ENCODE measurements at places on chromosomes 16 and 17.
A peak's percentile ranks its signal among the peaks of the same experiment; 100 is the strongest.

DNA sequence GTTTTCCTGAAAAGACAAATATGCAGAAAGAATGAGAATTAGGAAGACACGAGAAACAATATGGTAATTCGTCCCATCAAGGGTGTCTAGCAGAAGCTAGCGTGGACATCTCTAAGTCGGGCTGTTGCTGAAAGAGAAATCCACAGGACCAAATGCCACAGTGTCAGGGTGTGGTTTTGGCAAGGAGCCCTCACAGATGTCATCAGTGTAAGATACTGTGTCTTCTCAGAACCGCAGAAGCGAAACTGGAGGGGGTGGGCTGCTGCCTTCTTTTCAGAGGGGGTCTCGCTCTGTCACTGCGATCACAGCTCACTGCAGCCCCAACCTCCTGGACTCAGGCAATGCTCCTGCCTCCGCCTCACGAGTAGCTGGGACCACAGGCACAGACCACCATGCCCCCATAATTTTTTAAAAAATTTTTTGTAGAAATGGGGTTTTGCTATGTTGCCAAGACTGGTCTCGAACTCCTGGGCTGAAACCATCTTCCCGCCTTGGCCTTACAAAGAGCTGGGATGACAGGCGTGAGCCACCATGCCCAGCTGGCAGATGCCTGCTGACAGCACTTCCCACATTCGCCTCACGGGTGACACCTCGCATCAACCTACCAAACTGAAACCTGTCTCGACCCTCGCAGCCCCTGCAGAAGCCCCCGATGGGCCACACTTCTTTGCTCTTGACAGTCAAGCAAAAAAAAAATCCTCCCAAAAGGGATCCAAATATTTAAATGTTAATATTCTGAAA, 26.2 kb downstream of the TRAP1 start:
- DNase-seq: no peak

GRCh38 chr17:83117583-83117982, 38.2 kb downstream of the METRNL start:
- no peak for DNase-seq

DNA sequence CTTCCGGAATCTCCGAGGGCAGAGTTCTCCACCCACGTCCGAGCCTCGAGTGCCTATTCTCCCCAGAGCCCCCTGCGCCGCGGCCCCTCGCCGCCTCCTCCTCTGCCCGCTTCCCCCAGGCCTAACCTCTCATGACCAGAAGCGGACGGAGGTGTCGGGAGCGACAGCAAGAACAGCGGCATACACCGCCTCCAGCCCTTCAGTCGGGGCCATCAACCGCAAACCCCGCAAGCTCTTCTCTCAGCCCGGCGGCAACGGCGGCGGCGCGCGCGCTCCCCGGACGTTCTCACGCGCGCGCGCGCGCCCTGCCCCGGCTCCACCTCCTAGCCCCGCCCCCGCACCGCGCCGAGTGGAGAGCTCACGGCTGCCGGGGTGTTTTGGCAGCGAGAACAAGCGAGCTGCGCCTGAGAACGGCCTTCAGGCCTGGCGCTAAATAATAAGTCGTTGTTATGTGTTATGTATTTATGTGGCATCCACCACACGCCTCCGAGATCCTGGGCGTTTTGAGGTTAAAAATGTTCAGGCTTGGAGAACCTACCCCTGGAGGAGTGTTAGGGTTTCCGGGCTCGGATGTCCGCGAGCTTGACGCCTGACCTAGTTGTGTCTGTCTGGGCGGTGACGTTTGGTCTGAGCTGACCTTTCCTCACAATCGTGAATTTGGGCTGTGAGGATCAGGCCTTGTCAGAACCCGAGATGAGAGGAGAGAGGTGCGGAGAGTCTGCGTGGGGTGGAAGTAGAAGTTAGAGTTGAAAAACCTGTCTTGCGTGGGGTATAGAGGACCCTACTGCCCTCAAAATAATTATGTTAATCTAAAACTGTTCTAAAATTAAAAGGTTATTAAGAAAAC, at the start of gene RNFT1:
Gene RNFT1, minus strand, starts transcription at position 259 of the 847 bp plus-strand sequence. Its CDS starts 77 bp downstream, at position 182.
- peak; percentile 97 for DNase-seq

DNA sequence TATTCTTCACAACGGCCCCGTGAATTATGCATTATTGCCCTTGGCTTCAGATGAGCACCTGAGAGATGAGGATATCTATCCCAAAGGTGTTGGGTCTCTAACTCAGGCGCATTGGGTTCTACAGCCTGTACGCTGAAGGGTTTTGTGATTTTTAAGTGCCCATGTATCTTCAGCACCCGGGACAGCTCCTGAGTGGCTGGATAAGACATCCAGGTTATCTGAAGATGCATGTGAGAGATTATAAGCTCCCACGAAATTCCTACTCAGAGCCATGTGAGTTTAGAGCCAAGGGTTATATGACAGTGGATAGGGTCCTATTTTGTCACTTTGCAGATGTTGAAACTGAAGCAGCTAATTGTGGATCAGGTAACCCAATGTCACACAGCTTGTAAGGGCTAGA, 612.3 kb upstream of the EEF2KMT start:
- DNase-seq: no peak

DNA sequence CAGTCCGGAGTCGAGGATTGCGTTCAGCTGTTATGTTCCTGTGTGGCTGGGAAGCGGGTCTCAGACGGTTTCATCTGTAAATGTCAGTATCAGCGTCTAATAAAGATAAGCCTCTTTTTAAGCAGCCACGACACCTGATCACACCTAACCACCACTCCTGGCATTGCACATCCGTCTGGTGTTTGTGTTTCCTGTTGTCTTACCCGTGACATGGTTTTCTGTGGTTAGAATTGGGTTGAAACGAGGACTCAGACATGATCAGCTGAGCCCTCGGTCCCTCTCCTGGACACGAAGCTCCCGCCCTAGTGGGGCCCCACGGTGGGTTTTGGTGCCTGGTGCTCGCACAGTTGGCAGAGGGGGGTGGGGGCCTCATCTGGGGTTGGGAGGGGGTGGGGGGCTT, 18.3 kb downstream of the CPNE7 start:
- DNase-seq: no peak

DNA sequence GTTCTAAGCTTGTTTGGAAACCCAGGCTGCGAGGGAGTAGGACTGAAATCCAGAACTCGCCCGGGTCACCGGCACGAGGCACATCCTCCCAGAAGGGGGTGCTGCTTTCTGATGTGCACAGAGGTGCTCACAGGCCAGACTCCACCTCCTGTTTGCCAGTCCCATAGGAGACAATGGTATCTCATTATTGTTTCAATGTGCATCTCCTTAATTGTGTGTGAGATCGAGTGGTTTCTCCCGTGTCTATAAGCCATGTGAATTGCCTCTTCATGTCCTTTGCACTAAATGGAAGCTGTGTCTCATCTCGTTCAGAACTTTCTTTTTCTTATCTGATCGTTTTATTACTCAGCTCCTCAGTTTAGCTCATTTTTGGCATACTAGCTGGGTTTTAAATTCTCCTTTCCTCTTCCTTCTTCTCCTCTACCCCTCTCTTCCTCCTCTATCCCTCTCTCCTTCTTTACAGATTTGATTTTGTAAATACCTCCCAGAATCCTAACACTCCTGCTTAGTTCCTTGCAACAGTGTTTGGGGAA, 32.1 kb upstream of the PRKCB start:
- peak; percentile 69 for DNase-seq

DNA sequence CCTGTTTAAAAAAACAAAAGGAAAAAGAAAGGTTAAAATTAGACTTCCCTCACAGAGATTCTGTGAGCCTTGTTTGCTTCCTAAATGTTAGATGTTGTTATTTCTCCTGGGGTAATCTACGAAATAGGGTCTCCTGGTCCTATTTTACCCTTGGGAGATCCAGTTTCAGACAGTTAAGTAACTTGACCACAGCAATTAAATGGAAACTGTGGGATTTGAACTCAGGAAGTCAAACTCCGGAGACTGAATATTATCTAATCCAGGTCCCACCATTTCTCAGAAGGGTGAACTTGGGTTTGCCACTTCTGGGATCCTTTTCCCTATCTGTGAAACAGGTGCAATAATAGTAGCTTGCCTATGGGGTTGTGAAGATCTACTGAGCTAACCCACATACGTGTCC, 6.4 kb upstream of the TMC5 start:
- DNase-seq: no peak

GRCh38 chr16:58506241-58507194, 6.6 kb downstream of the NDRG4 start:
- DNase-seq: peak; percentile 19

DNA sequence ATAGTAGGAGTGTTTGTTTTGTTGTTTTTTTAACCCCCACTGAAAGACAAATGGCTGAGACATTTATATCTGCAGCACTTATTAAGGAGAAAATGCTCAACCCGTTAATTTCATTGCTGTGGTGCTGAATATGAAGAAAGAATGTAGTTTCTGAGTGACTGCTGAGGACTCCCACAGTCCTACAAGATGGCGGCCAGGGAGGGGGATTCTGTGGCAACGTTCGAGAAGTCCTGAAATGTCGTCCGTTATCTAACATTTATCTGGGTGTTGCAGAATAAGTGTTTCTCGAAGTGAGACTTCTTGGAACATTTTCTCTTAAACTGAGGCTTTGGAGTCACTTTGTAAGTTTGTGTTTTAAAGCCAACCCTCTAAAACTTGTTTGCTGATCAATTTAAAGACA, 530.4 kb downstream of the XYLT1 start:
- no peak for DNase-seq

GRCh38 chr17:77457572-77458201, 316.9 kb downstream of the SEC14L1 start:
- no peak for DNase-seq

DNA sequence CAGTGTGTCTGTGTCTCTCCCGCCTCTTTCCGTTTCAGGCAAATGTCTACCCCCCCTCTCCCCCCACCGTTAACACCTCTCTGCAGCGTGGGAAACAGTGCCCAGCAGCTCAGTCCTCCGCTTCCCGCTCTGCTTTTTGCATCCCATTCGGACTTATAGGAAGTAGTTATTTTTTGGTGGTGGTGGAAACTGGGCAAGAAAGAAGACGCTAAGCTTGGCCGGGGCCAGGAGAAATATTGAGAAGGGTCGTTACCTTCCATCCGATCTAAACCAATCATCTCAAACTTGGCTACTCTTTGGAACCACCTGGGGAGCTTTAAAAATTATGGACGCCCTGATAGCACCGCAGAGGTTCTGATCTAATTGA, 499 bp upstream of the HLF start:
- peak; percentile 2 for DNase-seq

DNA sequence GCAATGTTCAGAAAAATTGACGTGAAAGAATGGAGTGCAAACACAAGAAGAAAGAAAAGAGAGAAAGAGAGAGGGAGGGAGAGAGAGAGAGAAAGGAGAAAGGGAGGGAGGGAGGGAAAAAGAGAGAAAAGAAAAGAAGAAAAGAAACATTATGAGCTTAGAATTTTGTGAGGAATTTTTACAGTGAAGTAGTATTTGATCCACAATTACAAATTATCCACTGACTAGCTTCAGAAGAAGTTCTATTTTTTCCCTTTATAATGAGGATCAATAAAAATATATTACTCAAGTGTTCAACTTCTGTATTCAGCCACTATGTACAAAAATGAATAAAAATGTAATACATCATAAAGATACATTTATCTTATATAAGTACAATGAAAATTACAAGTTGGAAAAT, 494.5 kb upstream of the CA10 start:
- no peak for DNase-seq

GRCh38 chr16:6827267-6827666, 505.4 kb upstream of the RBFOX1 start:
- DNase-seq: no peak

- DNase-seq: peak; percentile 56
Observed at GRCh38 chr17:80667462-80668277, 123.0 kb downstream of the RPTOR start.

GRCh38 chr16:67537270-67537635, 8.6 kb downstream of the RIPOR1 start:
- DNase-seq: peak; percentile 69

GRCh38 chr17:7910281-7910680, 5.8 kb downstream of the RNF227 start:
- DNase-seq: no peak

- no peak for DNase-seq
Observed at GRCh38 chr17:80065478-80066170, 29.2 kb downstream of the CCDC40 start.

DNA sequence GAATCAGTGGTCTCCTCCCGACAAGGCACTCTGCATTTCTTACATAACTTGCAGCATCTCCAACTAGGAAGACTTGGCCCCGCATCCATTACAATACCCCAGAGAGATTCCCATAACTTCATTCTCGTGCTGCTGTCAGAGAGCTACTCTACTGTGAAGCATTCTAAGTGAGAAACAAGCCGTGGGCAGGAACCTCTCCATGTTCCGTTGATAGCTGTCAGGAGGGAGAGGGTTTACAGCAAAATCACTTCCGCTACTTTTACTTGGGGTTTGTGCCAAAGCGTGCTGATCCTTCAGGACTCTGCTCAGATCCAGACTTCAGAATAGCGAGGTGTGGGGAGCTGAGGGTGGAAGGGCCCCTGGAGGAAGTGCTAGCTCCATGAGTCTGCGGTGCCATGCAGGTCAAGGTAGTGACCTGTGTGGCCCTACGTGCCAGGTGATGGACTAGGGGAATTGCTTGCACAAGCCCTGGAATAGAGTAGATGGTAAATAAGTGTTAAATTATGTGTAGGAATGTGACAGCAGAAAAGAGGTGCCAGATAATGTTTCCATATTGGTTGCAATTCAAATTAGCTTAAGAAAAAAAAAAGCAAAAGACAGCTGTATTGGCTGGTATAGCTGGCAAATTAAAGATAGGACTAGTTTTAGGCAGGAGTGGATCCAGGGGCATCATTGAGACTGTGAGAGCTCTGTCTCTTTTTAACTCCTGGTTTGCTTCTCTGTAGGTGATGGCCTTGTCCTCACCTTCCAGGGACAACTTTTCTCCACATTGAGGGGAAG, 358.5 kb upstream of the ERCC4 start:
- no peak for DNase-seq

DNA sequence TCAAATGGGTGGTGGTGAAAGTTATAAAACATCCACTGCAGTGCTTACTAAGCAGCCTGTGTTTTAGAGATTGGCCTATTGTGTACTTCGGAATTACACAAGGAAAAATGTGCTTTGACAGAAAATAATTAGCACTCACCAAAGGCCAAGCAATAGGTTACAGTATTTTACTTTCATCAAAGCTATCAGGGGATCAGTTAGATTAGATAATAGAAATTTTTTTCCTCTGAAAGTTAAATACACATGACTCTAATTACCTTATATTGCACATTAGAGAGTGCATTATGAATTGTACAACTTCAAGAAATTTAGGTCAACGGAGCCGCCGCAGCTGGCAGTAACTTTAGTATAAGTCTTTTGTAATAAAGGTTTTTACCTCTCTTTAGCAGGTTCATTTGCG, 232.6 kb downstream of the FTO start:
- no peak for DNase-seq

Measured in naive thymus-derived CD4-positive, alpha-beta T cell (primary cell).